Eye (tissue), 1 donor: ENCODE measurements at places on chromosomes 16 and 17.

GRCh38 chr17:75979705-75980187 is 706 bp downstream of the TEN1 start:
- no peak for DNase-seq

- DNase-seq: no peak
Measured at GRCh38 chr16:3020604-3021448, 658 bp downstream of the TNFRSF12A start.

DNA sequence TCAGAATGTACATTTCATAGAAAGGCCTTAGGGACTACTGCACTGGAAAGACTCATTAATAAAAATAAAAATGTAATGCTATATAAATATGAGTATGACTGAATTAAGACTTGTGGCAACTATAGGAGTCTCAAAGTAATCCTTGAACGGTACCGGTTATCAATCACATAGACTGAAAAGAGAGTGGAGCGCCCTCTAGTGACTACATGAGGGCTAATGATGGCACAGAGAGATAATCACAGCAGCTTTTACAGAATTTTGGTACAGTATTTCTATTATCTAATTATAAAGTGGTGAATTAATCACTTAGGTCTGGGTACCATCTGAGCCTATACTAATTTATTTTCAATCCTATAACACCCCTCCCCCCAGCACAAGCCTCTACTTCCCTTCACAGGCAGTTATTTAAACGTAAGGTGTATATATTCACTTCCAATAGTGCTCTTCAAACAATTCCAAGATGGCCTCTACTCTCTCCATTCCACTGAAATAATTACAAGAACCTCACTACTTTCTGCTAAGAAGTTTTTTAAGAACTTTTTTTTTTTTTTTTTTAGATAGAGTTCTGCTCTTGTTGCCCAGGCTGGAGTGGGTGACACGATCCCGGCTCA is 40.7 kb upstream of the ANKFY1 start:
- DNase-seq: peak; percentile 81

DNA sequence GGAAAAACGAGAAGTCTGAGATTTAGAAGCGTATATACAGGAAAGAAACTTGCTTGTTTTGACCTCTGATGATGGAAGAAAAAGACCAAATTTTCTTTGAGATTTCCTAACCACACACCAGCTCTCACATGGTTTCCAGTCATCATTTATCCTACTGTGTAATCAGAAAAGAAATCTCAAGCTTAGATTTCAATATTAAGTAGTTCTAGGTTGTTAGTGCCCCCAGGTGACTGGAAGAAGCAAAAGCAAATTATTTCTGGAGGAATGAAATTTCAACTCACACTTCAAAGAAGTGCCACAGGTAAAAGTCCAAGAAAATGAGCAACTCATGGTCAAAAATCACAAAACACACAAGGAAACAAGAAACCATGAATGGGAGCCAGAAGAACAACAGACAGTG is 51.8 kb upstream of the KDM6B start:
- no peak for DNase-seq

- DNase-seq: no peak
Measured at GRCh38 chr16:29154088-29154487, 169.2 kb downstream of the LAT start.

- DNase-seq: no peak
Measured at GRCh38 chr17:66909804-66910373, 54.6 kb upstream of the CACNG4 start.

- DNase-seq: no peak
Measured at GRCh38 chr16:86734543-86735460, 156.5 kb downstream of the FOXL1 start.

GRCh38 chr17:79558091-79558900 is 52.6 kb downstream of the RBFOX3 start:
- DNase-seq: no peak

GRCh38 chr17:8742274-8742673 is 2.4 kb downstream of the CCDC42 start:
- no peak for DNase-seq

DNA sequence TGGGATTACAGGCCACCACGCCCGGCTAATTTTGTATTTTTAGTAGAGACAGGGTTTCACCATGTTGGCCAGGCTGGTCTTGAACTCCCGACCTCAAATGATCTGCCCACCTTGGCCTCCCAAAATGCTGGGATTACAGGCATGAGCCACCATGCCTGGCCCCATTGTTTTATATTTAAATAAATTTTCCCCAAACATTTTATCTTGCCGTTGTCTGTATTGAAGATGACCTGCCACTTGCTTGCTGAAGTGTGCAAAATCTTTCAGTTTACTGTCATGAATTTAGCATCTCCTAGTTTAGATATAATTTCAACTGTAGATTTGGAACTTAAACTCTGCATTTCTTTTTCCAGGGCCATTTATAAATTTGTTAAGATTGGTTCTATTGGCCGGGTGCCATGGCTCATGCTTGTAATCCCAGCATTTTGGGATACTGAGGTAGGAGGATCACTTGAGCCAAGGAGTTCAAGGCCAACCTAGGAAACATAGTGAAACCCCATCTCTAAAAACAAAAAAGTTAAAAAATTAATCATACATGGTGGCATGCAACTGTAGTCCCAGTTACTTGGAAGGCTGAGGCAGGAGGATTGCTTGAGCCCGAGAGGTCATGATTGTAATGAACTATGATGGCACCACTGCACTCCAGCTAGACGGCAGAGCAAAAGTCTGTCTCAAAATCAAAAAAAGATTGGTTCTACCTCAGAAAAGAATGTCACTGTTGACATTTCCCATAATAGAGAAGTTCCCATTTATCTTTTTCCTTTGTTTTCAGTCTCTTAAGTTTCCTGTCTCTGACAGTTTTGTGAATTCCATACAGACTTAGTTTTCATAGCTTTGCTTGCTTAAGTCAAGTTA is 84.4 kb downstream of the VMP1 start:
- no peak for DNase-seq

GRCh38 chr17:8944748-8945147 is 20.8 kb downstream of the PIK3R5 start:
- DNase-seq: no peak

- DNase-seq: no peak
Measured at GRCh38 chr16:50520451-50521245, 27.5 kb upstream of the NKD1 start.

DNA sequence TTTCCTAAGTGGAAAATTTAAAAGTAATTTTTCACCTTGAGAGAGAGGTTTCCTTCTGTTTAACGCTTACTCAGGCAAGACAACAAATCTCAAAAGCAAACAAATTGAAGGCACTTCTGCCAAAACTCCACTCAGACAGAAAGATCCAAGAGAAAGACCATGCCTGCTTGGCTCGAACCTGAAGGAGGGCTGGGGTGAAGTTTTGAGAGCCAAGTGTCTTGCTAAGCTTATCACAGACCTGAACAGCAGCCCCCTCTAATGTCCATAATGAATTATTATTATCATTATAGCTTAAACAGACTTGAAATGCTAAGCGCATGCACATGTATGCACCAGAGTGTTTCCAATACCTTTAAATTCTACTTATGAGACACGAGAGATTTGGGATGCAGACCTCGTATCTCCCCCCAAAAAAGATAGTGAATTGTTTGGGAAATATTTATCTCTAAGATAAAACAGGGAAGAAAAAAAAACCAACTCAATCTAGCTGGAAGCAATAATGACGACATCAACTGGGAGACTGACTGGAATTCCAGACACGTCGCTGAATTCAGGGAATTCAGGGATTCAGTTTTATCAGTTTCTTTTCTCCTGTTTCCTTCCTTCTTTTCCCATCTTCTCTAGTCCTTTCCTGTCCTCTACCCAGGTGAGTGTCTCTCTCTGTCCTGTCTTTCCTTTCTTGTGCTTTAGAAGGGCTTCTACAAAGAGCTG is 473.2 kb downstream of the RBFOX1 start:
- DNase-seq: peak; percentile 33

- DNase-seq: no peak
Measured at GRCh38 chr17:9668517-9668916, 23.2 kb downstream of the USP43 start.

DNA sequence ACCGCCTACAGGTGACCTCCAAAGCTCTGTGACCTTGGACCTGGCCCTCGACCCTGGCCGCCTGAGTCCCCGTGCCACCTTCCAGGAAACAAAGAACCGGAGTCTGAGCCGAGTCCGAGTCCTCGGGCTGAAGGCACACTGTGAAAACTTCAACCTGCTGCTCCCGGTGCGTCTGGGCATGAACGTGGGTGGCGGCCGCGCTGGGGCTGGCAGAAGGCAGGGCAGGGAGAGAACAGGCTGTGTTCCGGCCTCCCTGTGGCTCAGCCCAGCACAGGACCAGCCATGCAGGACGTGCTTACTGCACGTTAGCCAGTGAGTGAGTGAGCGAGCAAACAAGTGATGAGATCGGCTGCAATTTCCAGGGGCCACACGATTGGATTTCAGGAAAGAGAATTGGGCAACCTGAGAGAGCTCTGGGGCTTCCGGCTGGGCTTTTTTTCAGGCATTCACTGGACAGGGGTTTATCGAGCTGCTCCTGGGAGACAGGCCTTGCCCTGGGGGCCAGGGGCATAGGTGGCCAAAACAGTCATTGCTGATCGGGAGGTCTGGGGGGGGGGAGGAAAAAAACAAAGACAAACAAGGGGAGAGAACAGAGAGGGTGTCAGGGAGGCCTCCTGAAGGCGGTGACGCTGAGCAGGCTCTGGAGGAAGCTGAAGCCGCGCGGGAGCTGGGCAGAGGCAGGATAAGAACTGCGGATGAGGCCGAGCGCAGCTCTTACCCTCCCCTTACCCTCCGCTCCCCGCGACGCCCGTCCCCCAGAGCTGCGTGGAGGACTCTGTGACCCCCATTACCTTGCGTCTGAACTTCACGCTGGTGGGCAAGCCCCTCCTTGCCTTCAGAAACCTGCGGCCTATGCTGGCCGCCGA is 16.9 kb downstream of the ITGAX start:
- no peak for DNase-seq

GRCh38 chr16:85188822-85189672 is 76.8 kb upstream of the CIBAR2 start:
- no peak for DNase-seq

DNA sequence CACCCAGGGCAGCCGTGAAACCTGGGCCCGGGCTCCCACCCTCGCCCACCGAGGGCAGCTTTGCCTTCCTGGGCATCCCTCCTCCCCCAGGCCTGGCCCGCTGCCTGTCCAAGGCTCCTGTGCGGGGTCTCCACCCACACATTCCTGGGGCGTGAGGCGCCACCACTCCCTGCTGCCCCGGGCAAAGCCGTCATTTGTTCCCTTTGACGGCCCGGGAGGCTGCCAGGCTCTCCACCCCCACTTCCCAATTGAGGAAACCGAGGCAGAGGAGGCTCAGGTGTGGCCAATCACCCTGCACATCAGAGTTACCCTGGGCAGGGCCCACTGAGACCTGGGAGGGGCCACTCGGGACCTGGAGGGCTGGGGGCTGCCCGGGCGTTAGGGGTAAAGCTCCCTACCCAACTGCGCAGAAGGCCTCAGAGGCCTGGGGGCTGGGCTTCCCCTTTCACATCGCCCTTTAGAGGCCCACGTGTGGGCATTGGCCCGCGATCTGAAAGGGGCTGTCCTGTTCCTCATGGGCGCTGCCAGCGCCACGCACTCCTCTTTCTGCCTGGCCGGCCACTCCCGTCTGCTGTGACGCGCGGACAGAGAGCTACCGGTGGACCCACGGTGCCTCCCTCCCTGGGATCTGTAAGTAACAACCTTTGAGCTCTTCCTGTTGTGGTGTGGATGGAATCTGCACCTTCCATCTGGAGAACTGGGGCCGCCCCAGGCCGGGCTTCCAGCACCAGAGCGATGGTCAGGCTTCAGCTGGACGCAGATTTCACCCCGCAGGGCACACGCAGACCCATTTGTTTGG is at the start of gene MSLN:
Gene MSLN, plus strand, starts transcription at position 190 of the 799 bp plus-strand sequence. CDS start 1,947 bp downstream, outside the sequence.
- DNase-seq: no peak

DNA sequence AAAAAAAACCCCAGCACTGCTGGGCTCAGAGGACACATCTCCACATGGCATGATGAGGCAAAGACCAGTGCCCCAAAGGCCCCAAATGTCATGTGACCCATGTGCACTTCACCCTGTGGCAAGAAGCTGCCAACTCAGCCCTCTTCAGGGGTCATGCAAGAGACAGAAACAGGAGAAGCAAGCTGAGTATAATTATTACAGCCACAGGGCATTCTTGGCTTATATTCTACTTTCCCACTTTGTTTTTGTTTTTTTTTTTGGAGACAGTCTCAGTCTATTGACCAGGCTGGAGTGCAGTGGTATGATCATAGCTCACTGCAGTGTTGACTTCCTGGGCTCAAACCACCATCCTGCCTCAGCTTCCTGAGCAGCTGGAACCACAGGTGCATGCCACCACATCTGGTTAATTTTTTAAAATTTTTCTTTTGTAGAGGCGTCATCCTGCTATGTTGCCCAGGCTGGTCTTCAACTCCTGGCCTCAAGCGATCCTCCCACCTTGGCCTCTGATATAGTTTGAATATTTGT is 32.7 kb upstream of the LITAF start:
- no peak for DNase-seq

DNA sequence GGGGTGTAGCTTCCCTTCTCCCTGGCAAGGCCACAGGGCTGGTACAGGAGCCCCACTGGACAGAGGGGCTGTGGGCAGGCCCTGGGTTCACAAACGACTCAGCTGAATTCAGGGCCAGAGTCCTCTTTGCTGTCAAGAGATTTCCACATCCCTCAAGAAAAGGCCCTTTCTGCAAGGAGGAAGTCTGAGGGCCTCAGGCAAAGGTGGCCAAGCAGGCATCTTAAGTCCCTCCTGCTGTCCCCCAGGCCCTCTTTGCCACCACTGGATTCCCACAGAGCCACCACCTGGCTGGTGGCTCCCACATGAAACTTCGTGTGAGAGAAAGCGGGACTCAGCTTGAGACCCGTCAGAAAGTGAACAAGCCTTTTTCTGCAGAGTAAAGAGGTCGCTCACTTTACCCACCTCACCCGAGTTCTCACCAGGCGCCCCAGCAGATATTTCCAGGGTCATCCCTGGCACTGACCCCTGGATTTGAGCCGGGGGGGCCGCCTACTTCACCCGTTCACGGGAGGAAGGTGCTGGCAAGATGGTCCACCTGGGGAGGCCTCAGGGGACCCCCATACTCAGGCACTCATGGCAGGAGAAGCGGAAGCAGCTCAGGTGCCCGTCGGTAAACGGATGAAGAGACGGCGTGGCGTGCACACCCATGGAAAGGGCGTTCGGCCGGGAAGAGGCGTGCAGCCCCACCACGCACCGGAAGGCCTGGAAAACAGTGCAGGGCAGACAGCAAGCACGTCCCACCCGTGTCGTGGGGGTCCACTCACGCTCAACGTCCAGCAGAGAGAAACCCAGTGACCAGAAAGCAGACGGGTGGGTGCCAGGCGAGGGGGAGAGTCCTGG is 3.6 kb downstream of the RNF166 start:
- no peak for DNase-seq

GRCh38 chr17:47267354-47267828 is 13.8 kb downstream of the ITGB3 start:
- no peak for DNase-seq

- DNase-seq: no peak
Measured at GRCh38 chr17:42584880-42585279, 7.4 kb upstream of the PSMC3IP start.

GRCh38 chr17:37570527-37571093 is 38.6 kb downstream of the SYNRG start:
- DNase-seq: peak; percentile 30
